Esophagus muscularis mucosa (tissue), 4 donors: ENCODE measurements at places on chromosomes 12 and 14. TPM values are rescaled to one million over a fixed set of nuclear protein-coding genes. Genes with fewer than 3 reads are reported as not detected.

DNA sequence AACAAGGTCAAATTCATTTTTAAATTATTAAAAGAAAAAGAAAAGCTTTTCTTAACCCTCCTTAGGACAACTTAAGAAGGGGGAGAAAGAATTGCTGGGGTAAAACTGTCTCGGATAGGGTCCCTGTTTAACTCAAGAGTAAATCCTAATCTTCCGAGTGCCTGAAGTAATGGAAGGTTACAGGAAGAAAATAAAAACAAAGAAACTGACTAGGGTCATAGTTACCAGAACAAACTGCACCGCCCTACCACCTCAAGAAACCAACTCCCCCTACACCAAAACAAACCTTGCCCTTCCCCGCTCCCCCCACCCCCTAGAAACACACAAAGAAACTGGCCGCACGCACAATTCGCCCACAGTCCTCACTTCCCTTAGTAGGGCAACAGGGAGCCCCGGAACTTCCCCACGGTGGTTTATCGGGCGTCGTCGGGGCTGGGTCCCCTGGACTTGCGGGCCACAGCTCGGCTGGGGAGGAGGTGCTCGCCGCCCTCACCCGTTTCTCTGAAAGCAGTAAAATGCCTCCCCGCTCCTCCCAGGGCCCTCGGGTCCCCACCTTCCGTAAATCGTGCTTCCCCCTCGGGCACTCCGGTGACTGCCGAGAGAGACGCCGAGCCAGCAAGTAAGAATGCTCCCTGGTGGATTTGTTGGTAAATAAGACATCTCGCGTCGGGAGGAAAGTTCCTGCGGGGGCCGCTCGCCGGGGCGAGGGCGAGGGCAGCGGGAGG lies 2.4 kb downstream of the SINHCAF start:
- H3K4me1 ChIP-seq: peaks cover 52% of the 10 kb centered on the region
- peak; percentile 92 for DNase-seq
- H3K4me3 ChIP-seq: peak overlapping the region; percentile 83
- H3K27ac ChIP-seq: peak overlapping the region; percentile 89

DNA sequence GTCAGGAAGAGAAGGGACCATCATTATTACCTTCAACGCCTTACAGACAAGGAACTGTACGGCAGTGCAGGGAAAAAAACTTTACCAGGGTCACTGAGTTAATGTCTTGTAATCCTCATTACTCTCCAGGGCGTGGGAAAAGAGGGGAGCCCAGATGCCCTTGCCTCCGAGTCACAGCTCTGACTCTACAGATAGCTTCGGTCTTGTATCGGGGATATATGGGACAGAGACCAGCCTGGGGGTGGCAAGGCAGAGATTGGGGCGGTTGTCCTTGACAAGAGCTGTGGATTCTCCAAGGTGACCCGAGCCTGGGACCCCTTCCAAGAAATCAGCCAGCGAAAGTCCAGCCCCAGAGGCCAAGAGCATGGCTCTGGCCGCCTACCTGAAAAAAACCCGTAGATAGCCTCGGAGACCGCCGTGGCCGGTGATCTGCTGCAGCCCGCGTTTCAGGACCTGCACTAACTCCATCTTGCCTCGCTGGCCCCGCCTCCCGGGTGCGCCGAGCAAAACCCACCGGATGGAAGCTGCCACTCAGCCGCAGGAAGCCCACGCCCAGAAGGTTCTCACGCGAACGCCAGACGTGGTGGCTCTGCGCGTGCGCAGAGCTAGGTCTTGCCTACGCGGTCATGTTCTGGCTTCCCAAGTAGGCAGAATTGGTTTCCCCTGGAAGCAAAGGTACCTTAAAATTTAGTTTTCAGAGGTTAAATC lies at the start of gene NDUFA12:
Gene NDUFA12, minus strand, starts transcription at position 485 of the 708 bp plus-strand sequence. Its CDS starts 17 bp downstream, at position 468.
- H3K36me3 ChIP-seq: peaks cover 20% of the 10 kb centered on the region
- H3K4me3 ChIP-seq: peak within 1 kb of the TSS; percentile 89
- peak; percentile 97 for DNase-seq
- no peaks in the 10 kb centered on the region for H3K27me3 ChIP-seq
- peaks cover 43% of the 10 kb centered on the region for H3K4me1 ChIP-seq

DNA sequence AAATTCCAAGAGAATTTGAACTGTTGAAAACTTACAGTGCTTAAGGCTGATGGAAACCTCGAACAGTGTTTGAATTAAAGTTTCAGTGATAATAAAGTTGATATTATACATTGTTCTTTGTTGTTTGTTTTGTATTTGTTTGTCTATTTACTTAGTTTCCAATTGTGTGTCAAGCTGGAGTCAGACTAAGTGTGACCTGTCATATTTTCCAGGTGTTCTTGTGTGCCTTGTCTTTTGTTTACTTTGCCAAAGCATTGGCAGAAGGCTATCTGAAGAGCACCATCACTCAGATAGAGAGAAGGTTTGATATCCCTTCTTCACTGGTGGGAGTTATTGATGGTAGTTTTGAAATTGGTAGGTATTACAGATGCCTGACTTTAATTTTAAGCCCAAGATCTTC lies 6.0 kb downstream of the SLCO1C1 start:
- H3K27ac ChIP-seq: no peak overlapping the region
- no peaks in the 10 kb centered on the region for H3K36me3 ChIP-seq
- no peak overlapping the region for H3K4me3 ChIP-seq
- H3K27me3 ChIP-seq: no peaks in the 10 kb centered on the region
- H3K4me1 ChIP-seq: no peaks in the 10 kb centered on the region

DNA sequence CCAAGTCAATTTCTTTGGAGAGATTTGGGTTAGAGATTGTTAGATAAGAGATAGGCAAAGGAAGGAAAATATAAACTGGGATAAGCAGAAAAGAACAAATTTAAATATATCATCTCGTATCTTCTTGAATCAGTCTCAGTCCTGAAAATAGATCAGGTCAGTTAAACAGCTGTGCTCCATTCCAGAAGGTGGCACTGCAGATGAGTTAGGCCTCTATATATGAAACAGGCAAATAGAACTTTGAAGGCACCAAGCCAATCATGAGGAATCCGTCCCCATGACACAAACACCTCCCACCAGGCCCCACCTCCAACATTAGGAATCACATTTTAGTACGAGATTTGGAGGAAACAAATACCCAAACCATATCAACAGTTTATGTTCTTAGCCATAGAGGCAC lies 605.5 kb upstream of the USP15 start:
- no peak overlapping the region for H3K27ac ChIP-seq
- H3K4me1 ChIP-seq: no peaks in the 10 kb centered on the region
- H3K27me3 ChIP-seq: no peaks in the 10 kb centered on the region
- no peak for DNase-seq
- no peaks in the 10 kb centered on the region for H3K36me3 ChIP-seq

DNA sequence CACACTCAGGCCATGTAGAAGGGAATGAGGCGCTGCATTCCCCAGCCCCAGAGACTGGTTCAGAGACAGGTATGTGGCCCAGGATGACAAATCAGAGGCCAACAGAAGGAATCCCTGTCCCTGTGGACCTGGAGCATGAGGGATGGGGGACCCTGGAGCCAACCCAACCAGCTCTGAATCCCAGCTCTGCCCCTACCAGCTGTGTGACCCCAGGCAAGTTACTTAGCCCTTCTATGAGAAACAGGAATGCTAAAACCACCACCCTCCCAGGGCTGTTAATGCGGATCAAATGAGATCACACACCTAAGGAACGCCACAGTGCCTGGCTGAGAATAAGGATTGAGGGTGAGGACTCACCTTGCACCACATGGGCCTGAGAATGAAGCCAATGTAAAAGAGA lies 15.6 kb downstream of the ITPK1 start:
- no peak overlapping the region for H3K4me3 ChIP-seq
- H3K4me1 ChIP-seq: peaks cover 82% of the 10 kb centered on the region
- H3K27me3 ChIP-seq: no peaks in the 10 kb centered on the region
- DNase-seq: no peak
- H3K27ac ChIP-seq: peak overlapping the region; percentile 57

DNA sequence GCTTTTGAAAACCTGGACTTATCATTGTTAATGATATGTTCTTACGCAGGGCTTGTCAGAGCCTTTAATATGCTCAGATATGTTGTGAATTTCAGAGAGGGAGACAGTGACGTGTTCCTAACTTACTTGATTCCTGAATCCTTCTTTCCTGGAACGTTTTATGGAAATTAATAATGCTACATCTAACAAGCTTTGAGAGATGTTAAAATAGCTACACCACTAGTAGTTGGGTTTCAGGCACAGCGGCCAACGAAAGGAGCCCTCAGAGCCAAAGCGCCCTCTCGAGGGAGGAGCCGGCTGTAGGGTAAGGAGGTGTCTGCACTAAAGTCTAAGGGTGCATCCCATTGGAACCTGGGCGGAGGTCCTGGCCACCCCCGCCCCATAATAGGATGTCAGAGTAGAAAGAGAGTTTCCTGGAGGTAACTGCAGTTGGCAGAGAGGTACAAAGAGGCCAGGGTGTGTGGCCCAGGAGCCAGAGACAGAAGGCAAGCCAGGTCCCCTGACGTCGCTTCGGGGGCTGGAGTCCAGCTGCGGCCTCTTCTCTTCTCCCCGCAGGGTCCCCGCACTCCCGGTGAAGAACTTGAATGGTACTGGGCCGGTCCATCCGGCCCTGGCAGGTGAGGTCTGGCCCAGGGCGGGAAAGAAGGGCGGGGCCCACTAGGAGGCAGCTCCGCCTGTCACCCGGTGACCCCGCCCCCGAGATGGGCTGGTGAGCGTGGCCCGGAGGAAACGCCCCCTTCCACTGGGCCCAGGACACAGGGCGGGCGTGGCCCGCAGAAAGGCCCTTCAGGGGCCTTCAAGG lies 36.3 kb downstream of the DTX1 start:
- peaks cover 10% of the 10 kb centered on the region for H3K4me1 ChIP-seq
- H3K36me3 ChIP-seq: no peaks in the 10 kb centered on the region
- no peak for DNase-seq
- H3K27ac ChIP-seq: no peak overlapping the region
- H3K27me3 ChIP-seq: peaks cover 9% of the 10 kb centered on the region

DNA sequence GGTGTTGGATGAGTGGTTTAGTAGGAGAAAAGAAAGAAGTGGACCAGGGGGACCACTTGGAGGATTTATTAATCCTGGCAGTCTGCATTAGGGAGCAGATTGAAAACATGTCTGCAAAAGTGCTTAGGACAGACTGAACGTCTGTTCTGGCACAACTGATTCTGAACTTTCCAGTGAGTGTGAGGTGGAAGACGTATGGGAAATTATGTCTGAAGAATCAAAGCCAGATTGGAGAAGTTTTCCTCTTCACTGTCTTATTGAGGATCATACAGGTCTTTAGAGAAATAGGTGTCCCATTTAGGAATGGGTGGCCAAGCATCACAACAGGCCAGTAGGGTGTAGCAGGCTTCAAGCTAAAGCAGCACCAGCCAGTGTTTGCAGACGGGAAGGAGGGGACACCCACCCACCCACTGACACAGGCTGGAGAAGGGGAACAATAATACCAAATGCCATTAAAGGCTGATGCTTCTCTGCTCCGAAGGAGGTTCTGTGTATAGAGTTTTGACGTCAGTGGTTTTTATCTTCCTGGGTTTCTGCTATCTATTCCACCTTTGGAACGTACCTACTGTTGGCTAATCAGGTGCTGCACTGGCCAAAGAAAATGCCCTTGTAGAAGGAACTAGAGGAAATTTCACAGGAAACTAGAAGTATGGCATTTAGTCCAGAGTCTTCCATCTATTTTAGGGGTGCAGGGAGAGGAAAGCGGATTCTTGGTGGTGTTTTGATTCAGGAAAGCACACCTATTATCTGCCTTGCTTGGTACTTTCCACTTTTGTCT lies 1.8 kb downstream of the SRRM4 start:
- no peak for DNase-seq
- H3K27me3 ChIP-seq: peaks cover 94% of the 10 kb centered on the region
- peaks cover 18% of the 10 kb centered on the region for H3K4me1 ChIP-seq
- H3K27ac ChIP-seq: no peak overlapping the region
- no peak overlapping the region for H3K4me3 ChIP-seq
- H3K36me3 ChIP-seq: no peaks in the 10 kb centered on the region

GRCh38 chr12:59158066-59158465 lies 237.8 kb upstream of the LRIG3 start:
- no peaks in the 10 kb centered on the region for H3K36me3 ChIP-seq
- no peaks in the 10 kb centered on the region for H3K27me3 ChIP-seq
- no peak for DNase-seq
- no peaks in the 10 kb centered on the region for H3K4me1 ChIP-seq

- DNase-seq: no peak
- no peaks in the 10 kb centered on the region for H3K36me3 ChIP-seq
- no peaks in the 10 kb centered on the region for H3K27me3 ChIP-seq
- H3K4me3 ChIP-seq: no peak overlapping the region
Measured at GRCh38 chr12:58443273-58443980, 476.9 kb downstream of the LRIG3 start.

- no peaks in the 10 kb centered on the region for H3K36me3 ChIP-seq
- H3K27ac ChIP-seq: peak overlapping the region; percentile 55
- no peak overlapping the region for H3K4me3 ChIP-seq
- H3K4me1 ChIP-seq: peaks cover 9% of the 10 kb centered on the region
- no peaks in the 10 kb centered on the region for H3K27me3 ChIP-seq
Measured at GRCh38 chr12:108327621-108328344, 11.3 kb downstream of the CMKLR1 start.

- no peak for DNase-seq
- peaks cover 9% of the 10 kb centered on the region for H3K4me1 ChIP-seq
- H3K27ac ChIP-seq: no peak overlapping the region
- H3K27me3 ChIP-seq: no peaks in the 10 kb centered on the region
- no peak overlapping the region for H3K4me3 ChIP-seq
- no peaks in the 10 kb centered on the region for H3K36me3 ChIP-seq
Measured at GRCh38 chr14:94921456-94921855, 151.5 kb upstream of the GSC start.

DNA sequence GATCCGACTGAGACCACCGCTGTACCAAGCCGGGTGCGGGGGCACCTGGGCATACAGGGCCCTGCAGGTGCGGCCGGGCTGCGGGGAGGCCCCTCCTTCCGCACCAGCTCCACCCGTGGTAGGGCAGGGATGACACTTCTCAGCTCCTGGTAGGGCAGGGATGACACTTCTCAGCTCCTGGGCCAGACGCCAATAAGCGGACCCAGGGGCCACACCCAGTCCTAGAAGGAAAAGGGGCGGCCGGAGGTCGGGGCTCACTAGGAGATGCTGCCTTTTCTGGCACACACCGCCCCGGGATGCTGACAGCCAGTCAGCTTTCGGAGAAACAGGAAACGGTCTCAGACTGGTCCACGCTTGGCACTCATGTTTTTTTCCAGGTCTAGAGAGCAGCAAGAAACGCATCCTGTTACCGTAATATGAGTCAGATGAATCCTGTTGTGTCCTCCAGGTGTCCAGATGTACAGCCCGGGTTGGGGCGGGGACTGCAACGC lies 34.8 kb downstream of the NFKBIA start:
- no peak overlapping the region for H3K4me3 ChIP-seq
- no peaks in the 10 kb centered on the region for H3K36me3 ChIP-seq
- DNase-seq: no peak
- no peaks in the 10 kb centered on the region for H3K27me3 ChIP-seq
- peaks cover 60% of the 10 kb centered on the region for H3K4me1 ChIP-seq

The E2F7 gene
- not detected for total RNA-seq

The OR6C6 gene
- not detected for total RNA-seq

The TMTC3 gene
- total RNA-seq: 17.9 TPM

The CLEC4C gene
- total RNA-seq: not detected

The TM9SF1 gene
- 43.0 TPM for total RNA-seq

The EPYC gene
- not detected for total RNA-seq

The SLC4A8 gene
- 1.7 TPM for total RNA-seq

The NOS1 gene
- 1.7 TPM for total RNA-seq

The MANSC4 gene
- 0.39 TPM for total RNA-seq

The CBLN3 gene
- total RNA-seq: 2.2 TPM
